ENCODE measurements at places on chromosomes 1 and 21. TPM values are rescaled to one million over a fixed set of nuclear protein-coding genes. Genes with fewer than 3 reads are reported as not detected.

Gene HNRNPCL1
- not detected for total RNA-seq

Gene S100A10
- 213 TPM for total RNA-seq

Gene PROK1
- total RNA-seq: not detected

Gene SLC44A5
- 0.16 TPM for total RNA-seq

Gene EXOC8
- 15.4 TPM for total RNA-seq

Gene PADI2
- total RNA-seq: under 0.01 TPM

Gene GREM2
- not detected for total RNA-seq

Gene DOP1B
- 6.3 TPM for total RNA-seq

Gene RSPO1
- not detected for total RNA-seq

Gene EPHA10
- total RNA-seq: under 0.01 TPM

Gene LDLRAD1
- not detected for total RNA-seq

Gene DTL
- total RNA-seq: 10.0 TPM

Gene CELA3B
- not detected for total RNA-seq

Gene RHBG
- total RNA-seq: not detected

Gene TARS2
- 7.4 TPM for total RNA-seq

Gene TSPEAR
- total RNA-seq: 0.19 TPM

Gene RCSD1
- total RNA-seq: 22.5 TPM

Gene ARHGEF16
- total RNA-seq: 0.94 TPM

Gene GCSAML
- under 0.01 TPM for total RNA-seq

Gene AMPD1
- total RNA-seq: not detected

Gene GUCA2A
- total RNA-seq: not detected

Gene FAAH
- 1.2 TPM for total RNA-seq

Gene COA7
- total RNA-seq: 13.3 TPM

Gene KCNJ6
- total RNA-seq: not detected

Gene SELENBP1
- total RNA-seq: 2.4 TPM

Gene LMX1A
- total RNA-seq: not detected

Gene AMY2A
- not detected for total RNA-seq

Gene SFN
- total RNA-seq: 0.16 TPM

Gene EPHA8
- total RNA-seq: not detected

Gene ATAD3C
- total RNA-seq: not detected

Gene IFNLR1
- total RNA-seq: not detected
